ENCODE measurements at places on chromosomes 11 and 22.

DNA sequence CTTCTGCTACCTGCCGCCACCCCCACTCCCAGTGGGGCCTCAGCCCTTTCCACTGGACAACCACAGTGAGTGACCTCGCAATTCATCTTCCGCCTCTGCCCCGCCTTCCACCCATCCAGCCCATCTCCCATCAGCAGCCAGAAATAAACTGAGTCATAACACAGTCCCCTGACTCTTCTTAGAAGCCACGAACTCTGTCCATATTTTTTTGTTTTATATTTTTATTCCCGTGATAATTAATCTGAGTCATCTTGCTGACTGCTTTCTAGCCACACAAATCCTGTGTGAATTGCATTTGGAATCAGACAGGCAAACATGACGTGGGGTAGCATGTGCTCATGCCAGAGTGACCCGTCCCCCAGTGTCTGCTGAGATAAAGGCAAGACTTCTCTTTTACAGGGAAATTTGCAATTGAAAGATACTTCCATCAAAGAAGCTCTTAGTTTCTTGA, 7.0 kb downstream of the FADD start:
- no peak for DNase-seq

DNA sequence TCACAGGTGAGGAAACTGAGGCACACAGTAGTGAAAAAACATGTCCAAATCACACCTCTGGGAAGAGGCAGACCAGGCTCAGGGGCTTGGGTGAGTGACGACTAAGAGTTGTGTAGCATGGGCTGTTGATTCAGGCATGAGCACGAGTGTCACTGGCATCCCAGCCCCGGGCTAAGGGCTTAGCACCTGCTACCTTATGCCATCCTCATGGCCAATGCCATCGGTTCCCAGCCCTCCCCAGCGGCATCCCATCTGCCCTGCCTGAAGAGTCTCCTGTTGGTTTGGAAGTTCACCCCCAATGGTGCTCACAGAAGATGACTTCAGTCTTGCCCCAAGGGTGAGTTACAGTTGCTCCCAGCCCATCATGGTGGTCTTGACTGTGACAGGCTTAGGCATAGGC, 22.4 kb downstream of the MB start:
- DNase-seq: no peak

DNA sequence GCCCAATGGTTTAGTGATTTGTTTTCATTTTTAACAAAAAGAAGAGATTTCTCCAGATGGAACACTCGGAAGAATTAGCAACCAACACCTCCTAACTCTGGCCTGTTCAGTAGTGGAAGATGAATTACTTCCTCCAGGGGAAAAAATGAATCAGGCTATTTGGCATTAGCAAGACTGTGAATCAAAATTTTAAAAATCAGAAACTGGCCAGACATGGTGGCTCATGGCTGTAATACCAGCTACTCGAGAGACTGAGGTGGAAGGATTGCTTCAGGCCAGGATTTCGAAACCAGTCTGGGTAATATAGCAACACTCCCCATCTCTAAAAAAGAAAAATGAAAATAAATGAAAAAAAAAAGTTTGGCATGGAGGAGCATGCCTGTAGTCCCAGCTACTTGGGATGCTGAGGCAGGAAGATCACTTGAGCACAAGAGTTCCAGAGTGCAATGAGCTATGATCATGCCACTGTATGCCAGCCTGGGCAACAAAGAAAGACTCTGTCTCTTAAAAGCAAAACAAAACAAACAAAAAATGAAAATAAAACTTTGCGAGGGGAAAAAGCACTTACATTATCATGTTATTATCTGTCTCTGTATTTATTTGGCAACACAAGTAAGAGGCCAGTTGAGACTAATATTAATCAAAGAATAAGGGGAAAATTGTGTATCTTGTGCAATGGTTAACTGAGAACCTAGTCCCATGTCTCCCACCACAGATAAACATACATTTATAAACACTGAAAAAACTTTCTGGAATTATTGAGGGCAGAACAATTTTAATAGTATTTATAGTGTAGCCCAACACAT, 796.3 kb upstream of the ANO3 start:
- DNase-seq: no peak

- DNase-seq: no peak
Observed at GRCh38 chr11:113553915-113554314, 78.7 kb upstream of the DRD2 start.

- no peak for DNase-seq
Observed at GRCh38 chr11:127133061-127133460, 132.5 kb upstream of the KIRREL3 start.

- DNase-seq: no peak
Observed at GRCh38 chr11:8649361-8649760, 33.1 kb downstream of the TRIM66 start.

- DNase-seq: no peak
Observed at GRCh38 chr22:31646186-31647019, 15.6 kb downstream of the PISD start.

DNA sequence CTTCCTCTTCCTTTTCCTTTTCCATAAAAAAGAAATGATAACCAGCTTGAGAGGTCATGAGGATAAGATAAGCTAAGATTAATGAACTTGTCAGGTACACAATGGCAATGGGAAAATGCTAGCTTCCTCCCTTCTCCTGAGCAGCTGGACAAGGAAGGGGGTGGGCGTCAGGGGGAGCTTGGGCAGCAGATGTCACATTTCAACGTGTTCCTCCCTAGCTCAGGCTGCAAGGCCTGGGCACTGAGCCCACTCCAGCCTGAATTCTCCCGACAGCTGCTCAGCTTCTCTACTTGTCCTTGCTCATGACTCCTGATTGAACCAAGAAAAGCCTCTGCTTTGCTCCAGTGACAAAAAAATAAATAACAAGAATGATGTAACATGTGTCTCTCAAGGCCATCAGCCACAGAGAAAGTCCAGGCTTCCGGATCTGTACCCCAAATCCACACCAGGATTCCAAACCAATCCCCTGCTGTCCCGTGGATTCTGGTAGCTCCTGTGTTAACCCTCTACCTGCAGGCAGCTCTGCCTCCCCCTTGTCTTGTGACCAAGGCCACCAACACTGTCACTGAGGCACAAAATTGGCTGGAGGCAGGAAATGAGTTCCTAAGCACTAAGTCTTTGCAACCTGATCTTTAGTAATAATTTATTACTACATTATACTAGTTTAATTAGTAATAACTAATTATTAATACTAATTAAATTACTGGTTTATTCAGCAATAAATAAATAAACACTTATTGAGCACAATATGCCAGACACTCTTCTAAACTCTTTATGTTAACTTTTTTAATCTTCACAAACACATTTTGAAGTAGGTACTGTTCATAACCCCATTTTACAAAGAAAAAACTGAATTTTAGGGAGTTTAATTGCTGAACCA, 146.5 kb downstream of the CCDC34 start:
- no peak for DNase-seq

DNA sequence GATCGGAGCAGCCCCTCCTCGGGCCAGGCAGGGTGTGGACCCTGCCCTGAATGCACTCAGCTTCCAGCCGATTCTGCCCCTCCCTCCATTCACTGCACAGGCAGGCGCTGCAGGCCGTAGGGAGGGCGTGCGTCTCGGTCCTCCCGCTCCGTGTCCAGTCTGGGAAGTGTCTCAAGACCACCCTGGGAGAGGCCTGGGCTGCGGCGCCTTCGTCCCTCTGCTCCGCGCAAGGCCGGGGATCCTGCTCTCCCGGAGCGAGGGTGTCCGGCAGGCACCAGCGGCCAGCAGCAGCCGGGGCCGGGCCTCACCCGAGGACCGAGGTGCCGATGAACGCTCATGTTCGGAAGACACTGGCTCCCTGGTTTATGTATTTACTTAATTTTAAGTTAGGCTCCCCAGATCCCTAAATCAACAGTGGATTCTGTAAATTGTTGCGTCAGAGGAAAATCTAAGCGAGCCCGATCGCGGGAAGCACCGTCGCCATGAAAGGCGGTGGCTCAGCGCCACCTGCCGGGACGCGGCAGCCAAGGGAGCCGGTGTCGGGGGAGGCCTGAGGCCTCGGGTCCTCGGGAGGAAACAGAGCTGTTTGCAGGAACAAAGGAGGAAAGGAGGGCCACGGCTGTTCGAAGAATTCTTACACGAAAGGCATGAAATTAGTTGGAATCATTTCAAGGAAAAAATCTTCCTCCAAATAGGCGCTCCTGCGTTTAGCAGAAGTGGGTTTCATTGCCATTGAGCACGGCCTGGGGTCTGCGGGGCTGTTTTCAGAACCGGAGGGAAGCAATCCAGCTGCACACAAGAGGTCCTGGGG, 195.3 kb downstream of the BRD1 start:
- no peak for DNase-seq

DNA sequence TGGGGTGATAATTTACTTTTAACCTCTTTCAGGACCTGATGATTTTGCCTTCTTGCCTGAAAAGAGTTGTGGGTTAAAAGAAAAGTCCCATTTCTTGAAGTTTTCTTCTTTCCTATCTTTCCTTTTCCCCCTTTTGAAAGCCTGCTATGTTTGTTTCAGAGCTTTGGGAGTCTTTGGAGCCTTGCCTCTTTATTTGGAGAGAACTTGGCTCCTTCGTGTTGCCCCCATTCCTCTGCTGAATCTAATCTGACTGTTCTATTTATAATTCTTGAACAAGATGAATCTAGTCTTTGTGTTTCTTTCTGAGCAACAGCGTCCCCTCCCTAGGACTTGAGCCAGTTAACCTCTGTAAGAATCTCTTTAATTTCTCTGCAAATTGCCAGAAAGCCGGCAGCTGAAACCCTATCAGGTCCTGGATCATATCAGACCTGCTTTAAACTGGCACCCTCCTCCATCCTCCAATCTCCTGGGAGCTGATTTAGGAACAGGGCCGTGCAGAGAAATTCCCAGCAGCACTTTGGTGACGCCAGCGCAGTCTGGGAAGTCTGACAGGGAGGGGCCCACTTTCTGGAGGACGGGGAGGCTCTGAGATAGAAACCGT, 289.1 kb upstream of the SORL1-AS1 start:
- no peak for DNase-seq

- no peak for DNase-seq
Observed at GRCh38 chr11:118533769-118534729, 3.1 kb downstream of the TMEM25 start.

DNA sequence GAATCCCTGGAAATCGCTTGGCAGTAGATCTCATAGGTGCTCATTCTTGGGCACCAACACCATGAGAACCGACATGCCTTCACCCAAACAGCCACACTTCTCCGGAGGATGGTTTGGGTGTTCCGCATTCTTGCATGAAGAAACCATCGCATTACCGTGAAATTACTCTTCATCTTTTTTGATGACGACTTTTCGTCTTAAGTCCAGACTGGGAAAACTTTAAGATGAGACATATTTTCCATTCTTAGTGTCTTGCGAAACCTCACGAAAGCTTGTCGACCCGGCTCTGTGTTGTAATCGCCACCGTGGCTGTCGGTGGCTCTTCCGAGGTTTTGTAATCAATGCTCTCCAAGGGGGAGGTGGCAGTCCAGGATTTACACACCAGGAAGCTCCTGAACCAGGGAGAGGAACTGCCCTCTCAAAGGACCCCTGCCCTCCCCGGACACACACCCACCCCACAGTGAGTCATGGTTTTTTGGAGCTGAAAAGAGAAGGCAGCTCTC, 1.7 kb downstream of the TOM1 start:
- no peak for DNase-seq

- DNase-seq: no peak
Observed at GRCh38 chr11:18790883-18791206, 753 bp downstream of the PTPN5 start.

DNA sequence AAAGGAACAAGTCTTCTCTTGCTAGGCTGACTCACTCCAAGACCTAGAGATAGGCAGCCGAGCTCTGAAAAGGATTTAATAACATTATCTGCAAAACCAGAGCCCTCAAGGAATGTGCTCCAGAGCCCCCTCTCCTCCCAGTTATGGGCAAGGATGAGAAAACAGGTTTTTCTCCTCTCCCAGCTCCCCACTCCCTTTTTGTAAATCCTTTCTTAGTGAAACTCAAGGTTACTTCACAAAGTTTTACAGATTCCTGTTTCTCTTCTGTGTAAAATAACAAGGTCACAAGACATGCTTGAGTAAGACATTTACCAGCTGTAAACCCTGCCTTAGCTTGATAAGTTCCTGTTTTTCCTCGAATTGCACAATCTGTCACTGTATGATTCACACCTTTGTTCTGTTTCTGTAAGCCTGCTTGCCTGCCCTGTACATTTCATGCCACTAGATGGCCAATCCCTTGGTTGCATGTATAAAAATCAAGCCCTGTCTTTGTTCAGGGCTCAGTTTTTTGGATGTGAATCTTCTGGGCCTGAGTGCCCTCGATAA, 489.4 kb downstream of the KCNA4 start:
- no peak for DNase-seq

DNA sequence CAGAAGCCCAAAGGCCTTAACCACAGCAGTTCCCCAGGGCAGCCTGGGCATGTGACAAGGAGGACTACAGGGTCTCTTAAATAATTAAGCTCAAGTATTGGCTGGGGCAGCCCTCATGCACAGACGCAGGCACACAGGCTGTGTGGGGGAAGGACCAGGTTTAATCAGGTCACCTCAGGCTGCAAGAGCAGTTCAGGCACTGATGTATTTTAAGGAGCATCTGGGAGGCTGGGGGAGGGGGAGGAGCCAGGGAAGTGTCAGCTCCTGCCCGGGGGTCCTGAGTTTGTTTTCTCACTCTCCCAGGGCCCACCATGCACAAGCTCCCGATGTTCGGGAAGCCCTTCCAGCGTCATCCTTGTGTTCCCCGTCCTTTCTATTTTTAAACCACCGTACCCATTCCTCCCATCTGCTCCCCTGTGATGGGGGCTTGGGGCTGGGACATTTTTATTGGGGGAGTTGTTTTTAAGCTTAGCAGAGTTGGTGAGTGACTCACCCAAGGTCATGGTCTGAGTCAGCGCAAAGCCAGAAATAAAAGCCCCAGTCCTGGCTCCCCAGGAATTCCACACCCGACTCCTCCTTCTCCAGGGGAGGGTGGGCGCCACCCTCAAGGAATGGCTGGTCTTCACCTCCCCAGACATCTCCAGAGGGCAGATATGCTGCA, 2.4 kb downstream of the CSDC2 start:
- no peak for DNase-seq

- DNase-seq: no peak
Observed at GRCh38 chr11:87320123-87320522, 282.4 kb downstream of the TMEM135 start.

GRCh38 chr22:50691521-50691920, 18.9 kb downstream of the SHANK3 start:
- no peak for DNase-seq

Data from CD4-positive, alpha-beta T cell treated with Interleukin-6 at 100 ng/mL for 8 hours (primary cell).